ENCODE measurements at places on chromosomes 4 and X.
A peak's percentile ranks its signal among the peaks of the same experiment; 100 is the strongest.

DNA sequence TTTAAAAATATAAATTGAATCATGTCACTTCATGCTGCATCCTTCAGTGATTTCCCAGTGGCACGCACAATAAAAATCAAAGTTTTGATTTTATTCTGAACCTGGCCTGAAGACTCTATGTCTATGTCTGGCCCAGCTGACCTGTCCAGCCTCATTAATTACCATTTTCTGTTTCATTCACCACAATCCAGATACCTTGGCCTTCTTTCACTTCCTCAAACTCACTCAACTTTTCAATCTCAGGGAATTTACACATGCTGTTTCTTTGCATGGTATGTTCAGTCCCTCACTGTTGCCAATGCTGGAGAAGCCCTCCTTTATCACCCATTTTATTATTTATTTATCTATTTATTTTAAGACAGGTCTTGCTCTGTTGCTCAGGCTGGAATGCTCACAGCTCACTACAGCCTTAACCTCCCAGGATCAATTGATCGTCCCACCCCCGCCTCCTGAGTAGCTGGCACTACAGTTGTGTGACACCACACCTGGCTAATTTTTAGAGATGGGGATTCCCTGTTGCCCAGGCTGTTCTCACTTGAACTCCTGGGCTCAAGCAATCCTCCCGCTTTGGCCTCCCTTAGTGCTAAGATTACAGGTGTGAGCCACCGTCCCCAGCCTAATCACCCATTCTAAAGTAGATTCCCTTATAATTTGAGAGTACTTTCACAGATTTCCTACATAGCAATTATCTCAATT, 43.1 kb downstream of the ZGRF1 start:
- no peak for DNase-seq

- DNase-seq, result no peak
These were observed 15.1 kb downstream of the UBE2K start for GRCh38 chr4:39712819-39713607.

- no peak for DNase-seq
These were observed 3.8 kb upstream of the FGG start for GRCh38 chr4:154616287-154616686.

GRCh38 chrX:63186137-63186536, 165.0 kb downstream of the SPIN4 start:
- DNase-seq, result no peak

GRCh38 chr4:10033191-10033881, 12.0 kb upstream of the SLC2A9 start:
- no peak for DNase-seq

- no peak for DNase-seq
These were observed 54.1 kb downstream of the CCNI start for GRCh38 chr4:77021614-77022089.

GRCh38 chr4:88949605-88950004, 107.4 kb downstream of the FAM13A start:
- no peak for DNase-seq

GRCh38 chr4:168993714-168994510, 16.1 kb downstream of the CBR4 start:
- no peak for DNase-seq

- DNase-seq, result peak; percentile 91
These were observed 4.3 kb downstream of the ELOVL6 start for GRCh38 chr4:110193822-110194761.

GRCh38 chr4:30912098-30912714, 192.0 kb downstream of the PCDH7 start:
- DNase-seq, result no peak

DNA sequence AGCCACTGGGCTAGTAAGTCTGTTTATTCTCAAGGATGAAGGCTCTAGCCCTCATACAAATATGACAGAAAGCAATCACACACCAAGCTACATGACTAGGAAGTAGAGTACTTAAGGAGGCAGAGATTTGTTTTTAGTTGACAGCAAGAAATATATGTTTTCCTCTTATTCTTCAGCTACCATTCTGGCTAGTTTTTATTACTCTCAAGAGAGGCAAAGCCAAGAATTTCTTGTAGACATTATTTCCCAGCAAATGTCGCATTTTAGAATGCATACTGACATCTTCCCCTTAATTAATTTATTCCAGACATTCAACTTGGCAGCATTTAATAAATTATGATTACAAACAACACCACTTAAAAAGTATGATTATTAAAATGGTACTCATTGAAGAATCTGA, 23.4 kb upstream of the FAM9C start:
- no peak for DNase-seq

GRCh38 chr4:186701273-186701672, 22.4 kb downstream of the FAT1 start:
- no peak for DNase-seq

DNA sequence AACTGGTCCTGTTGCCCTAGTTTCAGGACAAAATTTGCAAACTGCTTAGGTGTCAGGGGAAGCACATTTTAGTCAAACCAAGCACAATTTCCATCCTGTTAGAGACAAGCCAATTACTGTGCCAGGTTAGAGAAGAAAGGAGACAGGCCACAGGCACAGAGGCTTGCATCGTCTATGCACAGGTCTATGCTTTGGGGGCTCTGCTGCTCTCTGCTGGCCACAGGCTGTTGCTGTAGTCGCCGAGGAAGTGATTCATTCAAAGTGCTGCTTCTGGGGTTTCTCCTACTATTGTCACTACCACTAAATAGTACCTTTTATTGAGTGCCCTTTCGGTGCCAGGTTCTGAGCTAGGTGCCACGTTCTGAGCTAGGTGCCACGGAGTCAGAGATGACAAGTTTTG, 45.5 kb downstream of the VGLL1 start:
- peak; percentile 88 for DNase-seq

GRCh38 chr4:175106301-175106700, 188.1 kb downstream of the ADAM29 start:
- no peak for DNase-seq

- DNase-seq, result no peak
These were observed 182.1 kb downstream of the MOSPD2 start for GRCh38 chrX:15055146-15055930.

DNA sequence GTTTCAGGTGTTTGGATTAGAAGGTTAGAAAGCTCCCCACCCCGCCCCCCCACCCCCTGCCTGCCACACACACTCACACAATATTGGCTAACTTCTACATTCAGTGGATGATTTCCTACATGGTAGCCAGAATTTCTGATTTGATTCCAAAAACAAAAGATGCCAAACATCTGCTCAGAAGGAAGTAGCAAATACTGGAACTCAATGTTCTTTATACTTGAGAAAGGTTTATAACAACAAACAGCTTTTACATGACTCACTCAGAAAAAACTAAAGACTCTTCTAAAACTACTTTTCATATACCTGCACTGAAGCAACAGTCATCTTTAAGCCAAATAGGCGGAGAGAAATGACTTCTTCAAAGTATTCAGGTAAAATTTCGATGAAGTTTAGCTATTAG, 750.5 kb upstream of the POU3F4 start:
- DNase-seq, result no peak

GRCh38 chrX:109485470-109486340, 3.8 kb upstream of the GUCY2F start:
- DNase-seq, result peak; percentile 78

DNA sequence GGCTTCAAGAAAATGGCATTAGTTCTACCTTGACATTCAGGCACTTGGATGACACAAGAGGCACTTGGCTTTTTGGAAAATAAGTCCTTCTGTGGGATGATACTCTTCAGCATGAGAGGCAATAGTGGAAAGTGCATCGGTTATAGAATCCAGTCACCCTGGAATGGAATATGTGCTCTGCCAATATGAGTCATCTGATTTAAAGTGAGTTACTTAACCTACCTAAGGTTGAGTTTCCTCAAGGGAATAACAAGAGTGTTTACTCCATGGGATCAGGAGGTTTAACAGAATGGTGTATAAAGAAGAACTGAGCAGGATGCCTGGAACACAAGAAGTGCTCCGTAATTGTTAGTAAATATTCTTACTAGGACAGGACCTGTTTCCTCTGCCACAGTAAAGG, 10.7 kb downstream of the SLC39A8 start:
- no peak for DNase-seq

- DNase-seq, result no peak
These were observed 921.8 kb upstream of the FTHL17 start for GRCh38 chrX:31993637-31994036.

DNA sequence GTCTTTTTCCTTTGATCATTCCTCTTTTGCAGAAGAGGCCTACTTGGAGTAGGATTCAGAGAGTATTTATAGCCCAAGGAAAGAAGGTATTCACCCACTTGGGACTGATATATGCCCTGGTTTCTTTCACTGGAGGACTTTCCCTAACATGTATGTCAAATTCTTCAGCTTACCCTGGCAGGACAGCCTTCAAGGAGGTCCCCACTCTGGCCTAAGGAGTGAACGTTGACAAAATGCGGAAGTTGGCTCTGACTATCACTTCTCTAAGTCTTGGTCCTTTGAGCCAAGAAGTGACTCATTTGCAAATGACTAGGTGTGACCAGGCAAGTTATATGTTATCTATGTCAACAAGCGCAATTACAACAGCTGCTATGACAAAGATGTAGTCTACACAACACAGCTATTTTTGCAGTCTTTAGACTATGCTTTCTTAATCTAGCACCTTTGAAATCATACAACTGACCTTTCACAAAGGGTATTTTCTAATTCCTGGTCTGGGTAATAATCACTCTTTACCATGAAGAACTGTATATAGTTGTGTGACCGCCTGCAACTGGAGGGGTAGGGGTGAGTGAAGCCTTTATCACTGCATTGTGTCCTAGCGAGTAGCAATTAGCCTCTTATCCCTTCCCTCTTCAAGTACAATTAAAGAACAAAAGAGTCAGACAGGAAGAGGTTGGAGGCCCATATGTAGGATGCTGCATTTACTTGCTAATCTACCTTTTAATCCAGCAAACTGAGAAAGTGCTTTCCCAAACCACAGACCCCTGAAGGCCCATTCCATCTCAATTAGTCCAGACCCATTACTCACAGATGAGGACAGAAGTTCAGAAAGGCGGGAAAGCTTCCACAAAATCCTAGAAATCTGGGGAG, 50.1 kb downstream of the RASGEF1B start:
- peak; percentile 12 for DNase-seq
